CD8-positive, alpha-beta memory T cell (primary cell): ENCODE measurements at places on chromosomes 3 and 15. TPM values are rescaled to one million over a fixed set of nuclear protein-coding genes. Genes with fewer than 3 reads are reported as not detected.
A peak's percentile ranks its signal among the peaks of the same experiment; 100 is the strongest.

SAMD7 gene
- not detected for total RNA-seq

MYO9A gene
- total RNA-seq = 22.0 TPM

OXTR gene
- 0.50 TPM for total RNA-seq

GCSAM gene
- 4.1 TPM for total RNA-seq

CDAN1 gene
- total RNA-seq = 24.8 TPM

ZPLD1 gene
- total RNA-seq = not detected

BDH1 gene
- total RNA-seq = 59.3 TPM

- no peak overlapping the region for H3K4me3 ChIP-seq
- no peaks in the 10 kb centered on the region for H3K27me3 ChIP-seq
- H3K27ac ChIP-seq = no peak overlapping the region
- no peak for DNase-seq
Measured at GRCh38 chr15:81038975-81039607, 38.4 kb downstream of the TLNRD1 start.

DNA sequence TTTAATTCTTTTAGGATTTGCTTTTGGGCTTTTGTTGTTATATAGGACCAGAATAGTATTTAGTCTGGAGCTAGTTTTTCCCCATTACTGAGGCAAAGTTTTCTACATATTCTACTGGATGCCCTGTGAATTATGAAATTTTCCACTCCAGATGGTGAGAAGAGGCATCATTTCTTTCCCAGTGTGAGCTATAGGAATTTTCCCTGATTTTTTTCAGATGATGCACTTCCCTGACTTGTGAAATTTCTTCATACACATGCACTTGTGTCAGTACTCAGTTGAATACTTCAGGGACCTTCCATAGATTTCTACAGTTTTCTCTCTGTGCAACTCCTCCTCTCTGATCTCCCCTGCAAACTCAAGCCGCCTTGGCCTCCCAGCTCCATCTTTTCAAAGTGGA lies 73.7 kb upstream of the SLCO2A1 start:
- H3K27me3 ChIP-seq = peaks cover 5% of the 10 kb centered on the region
- no peaks in the 10 kb centered on the region for H3K36me3 ChIP-seq
- no peak overlapping the region for H3K27ac ChIP-seq

- peaks cover 3% of the 10 kb centered on the region for H3K27me3 ChIP-seq
- H3K4me3 ChIP-seq = no peak overlapping the region
- DNase-seq = no peak
- no peaks in the 10 kb centered on the region for H3K4me1 ChIP-seq
Measured at GRCh38 chr3:149490260-149490971, 15.9 kb downstream of the TM4SF4 start.

DNA sequence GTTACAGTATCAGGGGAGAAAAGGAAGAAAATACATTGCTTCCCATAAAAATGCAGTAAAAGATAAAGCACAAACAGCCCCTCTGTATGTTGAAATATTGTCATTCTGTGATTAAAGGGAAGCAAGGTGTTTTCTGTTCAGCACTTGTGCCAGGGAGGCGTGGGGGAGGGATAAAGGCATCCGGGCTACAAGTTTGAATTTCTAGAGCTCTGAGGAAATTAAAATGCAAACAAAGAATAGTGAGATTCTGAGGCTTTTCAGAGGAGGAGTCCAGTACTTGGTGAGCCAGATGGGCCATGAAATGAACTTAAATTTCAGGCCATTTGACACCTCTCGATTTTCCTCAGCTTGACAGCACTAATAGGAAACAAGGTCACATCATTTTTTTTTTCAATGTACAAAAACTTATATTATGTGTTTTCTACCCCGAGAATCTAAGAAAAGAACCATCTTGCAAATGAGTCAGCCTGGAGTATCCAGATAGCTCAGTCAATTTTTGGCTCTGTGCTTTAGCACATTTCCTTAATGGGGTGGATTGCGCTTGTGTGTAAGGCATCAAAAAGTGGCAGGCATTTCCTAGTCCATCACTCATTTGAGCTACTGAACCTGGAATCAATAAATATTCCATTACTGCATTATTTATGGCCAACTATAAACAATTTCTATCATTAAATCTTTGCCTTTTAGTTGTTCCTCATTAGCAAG lies 640.8 kb upstream of the TBL1XR1 start:
- no peaks in the 10 kb centered on the region for H3K27me3 ChIP-seq
- no peaks in the 10 kb centered on the region for H3K4me1 ChIP-seq

GRCh38 chr15:89593018-89593417 lies 17.7 kb downstream of the TICRR start:
- no peak overlapping the region for H3K4me3 ChIP-seq
- H3K36me3 ChIP-seq = no peaks in the 10 kb centered on the region
- H3K27ac ChIP-seq = no peak overlapping the region
- DNase-seq = no peak
- no peaks in the 10 kb centered on the region for H3K27me3 ChIP-seq

GRCh38 chr3:192684151-192684550 lies 43.2 kb downstream of the FGF12 start:
- no peak overlapping the region for H3K27ac ChIP-seq
- H3K4me1 ChIP-seq = no peaks in the 10 kb centered on the region
- no peak for DNase-seq
- no peaks in the 10 kb centered on the region for H3K36me3 ChIP-seq

DNA sequence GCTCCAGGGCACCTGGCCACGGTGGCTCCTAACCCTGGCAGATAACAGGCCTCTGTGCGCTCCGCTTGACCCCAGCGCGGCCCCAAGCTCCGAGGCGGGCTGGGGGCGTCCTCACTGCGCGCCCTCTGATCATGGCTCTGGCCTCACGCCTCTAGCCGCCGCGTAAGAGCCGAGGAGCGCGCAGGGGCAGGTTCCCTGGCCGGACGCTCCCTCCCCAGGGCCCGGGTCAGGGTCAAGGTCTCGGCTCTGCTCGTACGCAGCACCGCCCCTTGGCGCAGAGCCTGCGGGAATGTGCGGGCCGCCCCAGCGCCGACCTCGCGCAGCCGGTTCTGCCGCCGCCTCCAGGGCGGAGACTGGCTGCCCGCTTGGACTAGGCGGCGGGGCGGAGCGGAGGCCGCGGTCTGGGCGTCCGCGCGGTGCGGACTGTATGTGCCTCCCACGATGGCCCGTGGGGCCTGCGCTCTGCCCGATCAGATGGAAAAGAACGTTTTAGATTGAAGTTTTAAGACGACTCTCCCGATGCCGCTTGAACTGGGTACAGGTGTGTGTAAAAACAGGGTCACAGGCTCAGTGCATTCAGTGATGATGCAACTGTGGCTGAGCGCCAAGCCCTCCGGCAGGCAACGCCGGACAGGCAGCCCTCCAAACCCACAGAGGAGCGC lies 40.8 kb downstream of the CHST14 start:
- peak overlapping the region; percentile 36 for H3K4me3 ChIP-seq
- no peak overlapping the region for H3K27ac ChIP-seq
- H3K36me3 ChIP-seq = no peaks in the 10 kb centered on the region
- H3K4me1 ChIP-seq = peaks cover 5% of the 10 kb centered on the region

- no peaks in the 10 kb centered on the region for H3K4me1 ChIP-seq
- no peak overlapping the region for H3K27ac ChIP-seq
- no peaks in the 10 kb centered on the region for H3K27me3 ChIP-seq
Measured at GRCh38 chr3:102248981-102249705, 185.7 kb upstream of the ZPLD1 start.

DNA sequence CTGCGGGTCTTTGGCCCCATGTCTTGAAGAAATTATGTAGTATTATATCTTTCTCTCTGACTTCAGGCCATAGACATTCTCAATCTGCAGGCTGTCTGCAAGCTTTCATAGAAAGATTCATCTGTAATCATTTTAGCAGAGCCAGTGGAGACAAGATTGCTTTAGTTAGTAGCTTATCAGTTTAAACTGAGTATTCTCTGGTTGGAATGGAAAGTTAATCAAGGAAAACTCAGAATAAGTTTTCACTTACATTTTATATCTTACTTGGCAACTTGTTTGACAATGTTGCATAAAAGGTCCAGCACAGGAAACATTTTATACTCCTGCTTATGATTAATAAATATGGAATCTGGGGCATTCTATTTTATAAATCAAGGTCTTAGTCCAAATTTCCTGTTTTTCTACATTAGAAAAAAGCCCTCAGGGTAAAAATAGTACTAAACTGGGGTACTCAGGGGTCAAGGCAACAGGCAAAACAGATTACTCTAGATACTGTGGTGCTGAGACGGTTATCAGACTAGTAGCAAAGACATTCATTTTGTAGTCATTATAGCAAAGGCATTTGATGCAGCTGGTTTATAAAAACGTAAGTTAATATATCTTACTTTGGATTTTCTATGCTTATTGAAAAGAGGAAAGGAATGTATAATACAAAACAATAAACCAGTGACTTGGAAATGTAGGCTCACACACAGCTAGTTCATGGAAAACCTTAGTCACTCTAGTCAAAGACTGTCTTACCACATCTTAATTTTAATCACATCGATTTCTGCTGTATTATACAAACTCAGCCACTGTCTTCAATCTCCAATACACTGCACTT lies 45.2 kb upstream of the FILIP1L start:
- H3K4me3 ChIP-seq = no peak overlapping the region
- DNase-seq = no peak
- H3K27ac ChIP-seq = no peak overlapping the region

DNA sequence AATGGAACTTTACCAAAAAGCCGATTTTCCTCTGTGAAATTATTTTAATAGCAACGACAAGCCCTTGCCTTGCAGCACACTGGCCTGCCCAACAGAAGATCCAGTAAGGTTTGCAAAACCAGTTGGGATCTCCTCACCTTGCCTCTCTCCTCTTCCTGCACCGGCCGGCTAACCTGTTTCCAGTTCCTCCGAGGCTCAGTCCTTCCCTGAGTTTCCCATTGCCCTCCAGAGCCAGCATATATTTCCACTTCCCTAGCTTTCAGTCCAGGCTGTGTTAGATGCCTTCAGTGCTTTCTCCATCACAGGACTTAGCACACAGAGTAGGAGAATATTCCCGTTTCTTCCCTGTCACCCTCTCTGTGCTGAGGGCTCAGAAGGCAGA lies 60.3 kb downstream of the NOX5 start:
- H3K4me3 ChIP-seq = no peak overlapping the region
- peaks cover 7% of the 10 kb centered on the region for H3K27me3 ChIP-seq
- no peak overlapping the region for H3K27ac ChIP-seq
- H3K36me3 ChIP-seq = no peaks in the 10 kb centered on the region
- no peak for DNase-seq

GRCh38 chr15:99511866-99512661 lies 53.7 kb upstream of the MEF2A start:
- no peaks in the 10 kb centered on the region for H3K36me3 ChIP-seq
- H3K4me3 ChIP-seq = no peak overlapping the region
- no peak for DNase-seq
- no peaks in the 10 kb centered on the region for H3K4me1 ChIP-seq
- H3K27ac ChIP-seq = no peak overlapping the region
- H3K27me3 ChIP-seq = no peaks in the 10 kb centered on the region

DNA sequence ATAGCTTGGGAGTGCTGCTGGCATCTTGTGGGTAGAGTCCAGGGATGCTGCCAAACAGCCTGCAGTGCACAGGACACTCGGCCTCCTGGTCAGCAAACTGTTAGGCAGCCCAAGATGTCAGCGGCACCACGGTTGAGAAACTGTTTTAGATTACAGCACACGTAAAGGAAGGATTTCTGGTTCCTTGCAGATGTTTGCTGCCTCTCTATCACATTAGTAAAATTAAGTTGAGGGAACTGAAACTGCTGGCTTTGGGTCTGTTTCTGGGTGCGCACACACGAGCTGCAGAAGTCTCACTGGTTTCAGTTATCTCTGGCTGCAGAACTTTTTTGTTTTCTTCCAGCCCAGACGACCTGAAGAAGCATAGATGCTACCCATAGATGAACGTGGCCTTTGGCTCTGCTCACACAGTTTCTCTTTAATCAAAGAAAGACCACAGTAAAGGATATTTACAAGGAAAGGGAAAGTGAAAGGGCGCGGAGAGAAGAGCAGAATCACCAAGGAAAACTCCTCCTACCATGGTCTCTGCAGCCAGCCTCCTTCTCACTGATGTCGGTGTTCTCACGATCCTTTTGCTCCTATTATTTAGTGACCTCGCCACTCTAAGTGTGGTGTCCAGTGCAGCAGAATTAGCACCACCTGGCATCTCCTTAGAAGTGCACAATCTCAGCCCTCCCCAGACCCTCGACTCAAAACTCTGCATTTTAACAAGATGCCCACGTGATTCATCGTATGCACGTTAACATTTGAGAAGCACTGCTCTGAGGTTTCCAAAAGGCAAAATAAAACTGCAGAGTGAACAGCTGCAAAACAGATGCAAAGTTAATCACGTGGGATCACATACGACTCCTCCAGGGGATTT lies 50.6 kb upstream of the AKAP13 start:
- no peaks in the 10 kb centered on the region for H3K27me3 ChIP-seq
- peak overlapping the region; percentile 65 for H3K4me3 ChIP-seq
- H3K27ac ChIP-seq = peak overlapping the region; percentile 38
- H3K36me3 ChIP-seq = no peaks in the 10 kb centered on the region

DNA sequence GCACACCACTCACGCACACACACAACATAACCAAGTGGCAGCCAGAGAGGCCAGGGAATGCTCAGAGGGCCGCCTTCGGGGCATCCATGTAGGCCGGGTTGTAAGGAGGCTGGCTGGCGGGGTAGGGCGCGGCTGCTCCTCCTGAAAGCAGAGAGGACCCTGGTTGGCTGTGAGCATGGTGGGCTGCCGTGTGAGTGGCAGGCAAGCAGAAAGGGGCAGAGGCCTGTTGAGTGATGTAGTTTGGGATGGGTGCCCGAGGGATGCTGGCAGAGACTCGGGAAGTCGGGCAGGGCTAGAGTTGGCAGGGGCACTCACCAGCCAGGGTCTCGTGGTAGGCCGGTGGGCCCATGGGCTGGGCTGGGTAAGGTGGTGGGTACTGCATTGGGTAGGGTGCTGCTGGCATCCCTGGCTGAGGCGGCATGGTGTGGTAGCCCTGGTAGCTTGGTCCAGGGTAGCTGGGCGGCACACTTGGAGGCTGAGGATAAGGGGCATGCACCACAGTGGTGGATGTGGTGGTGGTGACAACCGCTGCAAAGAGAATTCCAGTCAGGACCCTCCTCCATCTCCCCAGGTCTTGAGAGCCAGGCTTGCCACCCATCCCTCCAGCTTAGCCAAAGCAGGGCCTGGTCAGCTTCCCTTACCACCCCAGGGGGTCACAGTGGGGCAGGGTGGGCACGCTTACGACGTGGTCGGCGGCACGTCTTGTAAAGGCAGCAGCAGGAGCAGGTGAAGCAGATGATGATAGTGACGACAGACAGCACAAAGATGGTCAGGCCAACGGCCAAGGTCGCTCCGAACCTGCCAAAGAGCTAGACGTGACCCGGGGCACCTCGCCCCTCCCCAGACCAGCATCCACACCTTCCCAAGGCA lies 22.7 kb downstream of the ATRIP start:
- no peak overlapping the region for H3K27ac ChIP-seq
- no peak for DNase-seq
- no peak overlapping the region for H3K4me3 ChIP-seq
- H3K27me3 ChIP-seq = no peaks in the 10 kb centered on the region
- H3K36me3 ChIP-seq = peaks cover 28% of the 10 kb centered on the region

- H3K27me3 ChIP-seq = no peaks in the 10 kb centered on the region
- H3K27ac ChIP-seq = no peak overlapping the region
- no peaks in the 10 kb centered on the region for H3K4me1 ChIP-seq
Measured at GRCh38 chr3:142904639-142905436, 16.0 kb upstream of the PCOLCE2 start.
